ENCODE measurements at places on chromosomes 12 and 14.

GRCh38 chr14:90630171-90630806, 185.9 kb downstream of the TTC7B start:
- no peak for DNase-seq

GRCh38 chr14:72014486-72014885, 82.3 kb downstream of the RGS6 start:
- no peak for DNase-seq

DNA sequence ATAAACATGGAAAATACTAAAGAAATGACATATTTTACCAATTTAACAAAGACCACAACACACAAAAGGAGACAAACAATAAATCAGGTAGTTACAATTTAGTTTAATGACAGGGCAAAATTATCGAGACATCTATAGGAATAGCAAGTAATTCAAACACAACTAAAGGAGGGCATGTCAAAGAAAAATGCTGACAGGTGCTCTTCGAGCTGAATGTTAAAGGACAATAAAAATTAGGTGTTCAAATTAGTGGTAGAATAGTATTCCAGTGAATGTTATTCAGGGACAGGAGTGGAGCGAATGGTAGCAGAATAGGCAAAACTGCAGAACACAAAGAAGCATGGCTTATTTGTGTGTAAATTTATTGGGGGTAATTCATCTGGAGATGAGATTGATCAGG, 1004.3 kb upstream of the FBXO33 start:
- DNase-seq: no peak

DNA sequence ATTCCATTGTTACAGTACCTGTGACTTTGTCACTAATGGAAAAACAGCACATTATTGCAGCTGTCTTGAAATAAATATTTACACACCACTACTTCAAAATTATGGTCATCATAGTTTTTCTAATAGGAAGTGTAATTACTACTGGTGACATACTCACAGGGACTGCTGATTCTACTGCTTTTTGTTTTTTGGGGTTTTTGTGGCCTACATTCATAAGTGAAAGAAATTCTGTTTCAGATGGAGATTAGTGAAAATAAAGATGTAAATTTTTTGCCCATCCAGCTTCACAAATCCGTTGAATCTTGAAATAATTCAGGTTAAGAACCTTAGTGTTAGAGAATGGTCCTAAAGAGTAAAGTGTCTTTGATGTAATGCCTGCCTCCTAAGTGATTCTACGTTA, 17.5 kb downstream of the KNTC1 start:
- no peak for DNase-seq

GRCh38 chr14:58731465-58732293, 93.9 kb downstream of the DACT1 start:
- DNase-seq: peak; percentile 63

- DNase-seq: peak; percentile 3
Measured at GRCh38 chr12:14554281-14555007, 13.2 kb downstream of the PLBD1 start.

- DNase-seq: no peak
Measured at GRCh38 chr12:3600039-3600720, 109.2 kb downstream of the PRMT8 start.

DNA sequence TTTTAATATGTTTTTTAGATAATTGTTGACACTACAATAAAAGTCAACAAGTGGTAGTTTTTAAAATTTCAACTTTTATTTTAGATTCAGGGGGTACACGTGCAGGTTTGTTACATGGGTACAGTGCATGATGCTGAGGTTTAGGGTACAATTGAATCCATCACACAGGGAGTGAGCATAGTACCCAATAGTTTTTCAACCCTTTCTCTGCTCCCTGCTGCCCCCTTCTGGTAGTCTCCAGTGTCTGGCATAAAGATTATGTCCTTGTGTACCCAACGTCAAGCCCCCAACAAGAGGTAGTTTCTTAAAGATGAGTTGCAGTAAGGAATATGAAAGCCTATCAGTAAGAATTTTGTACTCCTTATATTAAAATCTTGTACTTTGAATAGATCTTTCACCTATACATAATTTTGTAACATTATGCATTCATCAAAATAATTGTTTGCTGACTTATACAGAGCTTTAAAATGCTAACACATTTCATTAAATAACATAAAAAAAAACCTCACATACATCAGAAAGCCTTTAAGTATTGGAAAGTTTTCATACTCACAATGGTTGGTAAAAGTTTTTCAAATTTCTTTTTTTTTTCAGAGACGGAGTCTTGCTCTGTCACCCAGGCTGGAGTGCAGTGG, 5.4 kb upstream of the RALGAPA1 start:
- no peak for DNase-seq

- no peak for DNase-seq
Measured at GRCh38 chr12:67275380-67275913, 6.3 kb downstream of the CAND1 start.

GRCh38 chr12:126706300-126706699, 1560.7 kb upstream of the TMEM132C start:
- no peak for DNase-seq

- DNase-seq: no peak
Measured at GRCh38 chr12:92140896-92141536, 4.6 kb downstream of the BTG1 start.

DNA sequence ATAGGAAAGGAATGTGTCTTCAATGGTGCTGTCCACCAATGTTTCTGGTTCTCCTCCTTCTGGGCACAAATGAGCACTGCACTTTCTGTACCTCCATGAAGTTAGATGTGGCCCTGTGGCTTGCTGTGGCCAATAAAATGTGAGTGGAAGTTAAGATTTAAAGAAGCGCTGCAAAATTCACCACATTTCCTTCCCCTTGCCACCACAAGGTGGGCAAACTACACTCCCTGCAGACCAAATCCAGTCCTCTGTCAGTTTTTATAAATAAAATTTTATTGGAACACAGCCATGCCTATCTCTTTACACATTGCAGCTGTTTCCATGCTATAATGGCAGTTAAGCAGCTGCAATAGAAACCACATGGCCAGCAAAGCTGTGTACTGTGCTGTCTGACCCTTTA, 141.4 kb upstream of the TMPO start:
- DNase-seq: no peak

DNA sequence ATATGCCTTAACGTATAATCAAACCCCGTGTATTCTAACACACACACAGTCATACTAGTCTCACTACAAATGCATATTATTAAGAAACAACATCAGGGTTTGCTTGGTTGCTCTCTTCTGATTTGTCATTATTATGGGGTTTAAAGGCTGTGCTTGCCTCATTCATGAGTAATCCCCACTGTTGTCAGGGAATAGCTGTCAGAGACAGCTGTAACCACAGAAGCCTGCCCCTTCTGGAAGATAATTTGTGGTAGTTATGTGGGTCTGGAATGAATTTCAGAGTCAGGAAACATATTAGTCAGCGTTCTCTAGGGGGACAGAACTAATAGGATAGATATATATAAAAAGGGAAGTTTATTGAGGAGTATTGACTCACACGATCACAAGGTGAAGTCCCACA, 456.9 kb upstream of the TMEM132C start:
- DNase-seq: peak; percentile 72

- DNase-seq: no peak
Measured at GRCh38 chr12:32577328-32577727, 101.8 kb upstream of the DNM1L start.

DNA sequence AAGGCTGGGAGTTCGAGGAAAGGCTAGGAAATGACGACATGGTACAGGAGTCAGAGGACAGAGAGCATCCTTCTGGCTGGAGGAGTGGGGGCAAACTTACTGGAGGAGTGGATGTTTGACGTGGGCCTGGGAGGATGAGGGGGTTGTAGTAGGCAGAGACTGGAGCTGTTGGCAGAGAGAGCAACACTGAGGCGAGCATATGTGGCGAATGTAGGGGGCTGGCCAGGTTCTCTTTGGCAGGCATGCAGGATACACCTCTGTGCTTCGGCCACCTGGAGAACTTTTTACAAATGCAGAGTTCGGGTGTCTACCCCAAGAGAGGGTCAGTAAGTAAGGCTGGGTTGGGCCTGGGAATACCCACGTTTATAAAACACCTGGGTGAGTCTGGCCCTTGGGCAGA, 385.7 kb downstream of the FUT8 start:
- DNase-seq: no peak

GRCh38 chr14:35292770-35293561, 784 bp downstream of the PSMA6 start:
- no peak for DNase-seq

DNA sequence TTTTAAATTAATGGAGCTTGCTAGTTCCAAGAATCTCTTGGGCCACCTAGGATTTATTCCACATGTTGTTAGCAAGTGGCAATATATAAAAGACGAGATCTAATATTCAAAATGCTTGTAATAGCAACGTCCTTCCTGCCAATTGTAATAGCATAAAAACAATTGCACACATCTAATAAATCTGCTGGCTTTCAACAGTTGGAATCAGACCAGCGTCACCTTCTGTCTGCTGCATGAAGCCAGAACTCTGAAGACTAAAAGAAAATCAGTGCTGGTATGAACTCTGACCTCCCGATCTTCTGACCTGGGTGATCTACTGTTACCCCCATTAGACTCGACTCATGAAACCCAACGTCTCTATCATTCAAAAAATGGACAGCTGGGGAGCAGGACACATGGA, 100.6 kb downstream of the DIO2 start:
- DNase-seq: no peak

DNA sequence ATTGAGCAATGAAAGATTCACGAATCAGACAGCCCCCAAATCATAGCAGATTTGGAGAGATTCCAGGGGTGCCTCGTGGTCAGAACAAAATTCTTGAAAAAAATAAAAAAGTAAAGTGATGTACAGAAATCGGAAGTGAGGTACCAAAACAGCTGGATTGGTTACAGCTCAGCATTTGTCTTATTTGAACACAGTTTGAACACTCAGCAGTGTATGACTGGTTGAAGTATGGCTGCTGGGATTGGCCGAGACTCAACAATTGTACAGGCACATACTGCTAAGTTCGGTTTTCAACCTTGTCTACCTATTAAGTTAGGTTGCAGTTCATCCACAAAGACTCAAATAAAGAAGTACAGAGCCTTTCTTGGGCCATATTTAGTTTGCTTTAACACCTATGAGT, 865.4 kb upstream of the TMEM132C start:
- no peak for DNase-seq

DNA sequence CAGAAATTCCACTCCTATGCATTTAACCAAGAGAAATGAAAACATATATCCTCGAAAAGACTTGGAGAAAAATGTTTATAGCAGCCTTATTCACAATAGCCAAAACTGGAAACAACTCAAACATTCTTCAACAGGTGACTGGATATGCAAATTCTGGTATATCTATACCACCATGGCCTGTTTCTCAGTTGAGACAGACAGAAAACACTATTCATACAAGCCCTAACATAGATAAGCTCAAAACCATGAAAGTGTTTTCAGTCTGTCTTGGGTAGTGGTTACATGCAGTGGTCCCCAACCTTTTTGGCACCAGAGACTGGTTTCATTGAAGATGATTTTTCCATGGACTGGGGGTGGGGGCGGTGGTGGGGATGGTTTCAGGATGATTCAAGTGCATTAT, 83.8 kb downstream of the SRGAP1 start:
- no peak for DNase-seq

GRCh38 chr14:36767603-36768281, 106.1 kb downstream of the PAX9 start:
- peak; percentile 57 for DNase-seq

GRCh38 chr14:50607181-50607580, 47.2 kb downstream of the ATL1 start:
- DNase-seq: peak; percentile 41

DNA sequence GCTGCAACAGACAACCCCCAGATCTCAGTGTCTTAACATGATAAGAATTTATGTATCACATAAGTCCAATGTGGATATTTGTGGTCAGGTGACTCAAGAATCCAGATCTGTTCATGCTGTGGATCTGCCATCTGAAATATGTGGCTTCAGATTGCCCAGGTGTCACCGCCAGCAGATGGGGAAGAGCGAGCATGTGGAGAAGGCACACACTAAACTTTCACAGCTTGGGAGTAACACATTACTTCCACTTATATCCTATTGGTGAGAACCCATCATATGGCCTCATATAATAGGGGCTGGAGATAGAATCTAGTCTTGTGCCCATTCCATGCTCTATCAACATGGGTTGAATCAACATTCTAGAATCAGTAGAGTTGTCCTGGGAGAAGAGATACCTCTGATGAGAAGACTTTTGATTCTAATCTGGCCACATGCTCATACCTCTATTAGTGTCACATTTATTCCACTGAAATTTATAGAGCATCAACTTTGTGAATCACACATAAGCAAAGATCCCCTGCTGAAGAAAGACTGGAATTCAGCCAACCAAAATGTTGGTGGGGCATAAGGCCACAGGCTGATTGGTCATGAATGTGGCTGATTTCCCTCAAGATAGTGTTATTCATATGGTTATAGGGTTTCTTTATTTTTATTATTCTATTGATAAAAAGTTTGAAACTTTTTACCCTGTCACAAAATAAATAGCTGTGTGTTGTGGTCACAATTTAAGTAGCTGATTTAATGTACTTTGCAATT, 6.0 kb upstream of the CALCOCO1 start:
- no peak for DNase-seq

GRCh38 chr14:90603336-90603735, 206.5 kb downstream of the CALM1 start:
- DNase-seq: no peak

DNA sequence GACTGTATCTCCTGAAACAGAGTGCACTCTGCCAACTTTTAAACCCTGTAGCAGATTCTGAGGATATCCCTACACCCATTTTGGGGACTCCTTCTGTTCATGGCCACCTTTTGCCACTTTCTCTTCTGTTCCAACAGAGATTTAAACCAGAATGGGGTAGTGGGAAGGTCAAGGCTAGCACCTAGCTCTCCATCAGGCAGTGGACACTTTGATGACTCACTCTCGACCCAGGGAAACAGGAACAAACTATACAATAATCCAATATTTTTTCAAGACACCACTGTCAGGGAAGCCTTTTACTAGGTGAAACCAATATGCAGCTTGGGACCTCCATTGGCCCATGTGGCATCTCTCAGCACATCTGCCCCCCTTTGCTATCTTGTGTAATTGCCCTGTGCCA, 103.6 kb downstream of the DAAM1 start:
- no peak for DNase-seq

- DNase-seq: no peak
Measured at GRCh38 chr12:128639089-128639488, 184.7 kb downstream of the SLC15A4 start.

DNA sequence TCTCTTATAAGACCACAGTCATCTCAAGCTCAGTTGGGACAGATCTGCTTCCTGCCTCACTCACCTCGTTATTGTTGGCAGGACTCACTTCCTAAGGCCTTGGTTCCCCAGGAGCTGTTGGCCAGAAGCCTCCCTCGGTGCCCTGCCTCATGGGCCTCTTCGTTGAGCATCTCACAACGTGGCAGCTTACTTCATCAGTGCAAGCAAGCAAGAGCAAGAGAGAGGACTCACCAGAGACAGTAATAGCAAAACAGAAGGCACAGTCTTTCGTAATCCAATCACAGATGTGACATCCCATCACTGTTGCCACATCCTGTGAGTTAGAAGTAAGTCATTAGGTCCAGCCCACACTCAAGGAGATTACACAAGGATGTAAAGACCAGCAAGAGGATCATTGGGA, 5.1 kb upstream of the NUMB start:
- DNase-seq: peak; percentile 56

Measured in MG63 (cell line).